Kidney capillary endothelial cell (primary cell): ENCODE measurements at places on chromosomes 2 and 18.

- no peak for DNase-seq
Measured at GRCh38 chr2:131143803-131144202, 38.7 kb downstream of the PLEKHB2 start.

DNA sequence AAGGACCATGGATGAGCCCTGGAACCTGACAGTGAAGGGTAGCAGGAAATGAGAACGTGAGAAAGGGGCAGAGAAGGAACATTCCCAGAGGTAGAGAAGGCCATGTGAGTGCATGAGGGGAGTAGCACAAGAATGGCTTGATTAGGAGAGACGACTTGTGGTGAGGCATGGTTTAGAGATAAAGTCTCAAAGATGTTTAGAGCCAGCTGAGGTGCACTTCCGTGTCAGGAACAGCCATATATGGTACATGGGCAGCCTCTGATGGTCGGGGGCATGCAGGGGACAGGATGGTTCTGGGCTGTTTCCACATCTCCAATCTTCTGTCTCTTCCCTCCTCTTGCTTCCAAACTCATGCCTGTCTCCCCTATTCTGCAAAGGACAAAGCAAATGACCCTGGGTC lies 28.8 kb upstream of the EFEMP1 start:
- no peak for DNase-seq

GRCh38 chr2:74821177-74822126 lies 12.5 kb upstream of the HK2 start:
- DNase-seq: no peak

GRCh38 chr18:68722821-68723220 lies 7.9 kb upstream of the TMX3 start:
- DNase-seq: no peak

- DNase-seq: no peak
Measured at GRCh38 chr2:36427790-36428243, 72.2 kb downstream of the CRIM1 start.

DNA sequence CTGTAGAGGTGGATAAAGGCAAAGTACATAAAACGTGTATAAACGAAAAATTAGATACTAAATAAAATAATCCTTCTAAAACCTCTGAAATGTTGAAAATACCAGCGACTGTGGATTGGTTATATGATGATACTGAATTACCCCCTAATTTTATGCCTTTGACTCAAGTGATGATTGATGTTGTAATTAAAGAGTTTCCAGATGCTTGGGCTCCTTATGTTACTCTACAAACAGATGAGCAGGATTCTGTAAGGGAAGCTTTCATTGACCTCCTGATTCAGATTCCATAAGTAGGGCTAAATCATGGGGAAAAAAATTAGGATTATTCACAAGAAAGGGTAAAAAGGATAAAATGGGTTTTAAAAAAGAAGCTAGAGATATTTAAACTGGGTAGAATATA lies 418.2 kb upstream of the SLC39A10 start:
- DNase-seq: no peak
